Panc1 (cell line): ENCODE measurements at places on chromosomes 3 and 15. TPM values are rescaled to one million over a fixed set of nuclear protein-coding genes. Genes with fewer than 3 reads are reported as not detected.

DNA sequence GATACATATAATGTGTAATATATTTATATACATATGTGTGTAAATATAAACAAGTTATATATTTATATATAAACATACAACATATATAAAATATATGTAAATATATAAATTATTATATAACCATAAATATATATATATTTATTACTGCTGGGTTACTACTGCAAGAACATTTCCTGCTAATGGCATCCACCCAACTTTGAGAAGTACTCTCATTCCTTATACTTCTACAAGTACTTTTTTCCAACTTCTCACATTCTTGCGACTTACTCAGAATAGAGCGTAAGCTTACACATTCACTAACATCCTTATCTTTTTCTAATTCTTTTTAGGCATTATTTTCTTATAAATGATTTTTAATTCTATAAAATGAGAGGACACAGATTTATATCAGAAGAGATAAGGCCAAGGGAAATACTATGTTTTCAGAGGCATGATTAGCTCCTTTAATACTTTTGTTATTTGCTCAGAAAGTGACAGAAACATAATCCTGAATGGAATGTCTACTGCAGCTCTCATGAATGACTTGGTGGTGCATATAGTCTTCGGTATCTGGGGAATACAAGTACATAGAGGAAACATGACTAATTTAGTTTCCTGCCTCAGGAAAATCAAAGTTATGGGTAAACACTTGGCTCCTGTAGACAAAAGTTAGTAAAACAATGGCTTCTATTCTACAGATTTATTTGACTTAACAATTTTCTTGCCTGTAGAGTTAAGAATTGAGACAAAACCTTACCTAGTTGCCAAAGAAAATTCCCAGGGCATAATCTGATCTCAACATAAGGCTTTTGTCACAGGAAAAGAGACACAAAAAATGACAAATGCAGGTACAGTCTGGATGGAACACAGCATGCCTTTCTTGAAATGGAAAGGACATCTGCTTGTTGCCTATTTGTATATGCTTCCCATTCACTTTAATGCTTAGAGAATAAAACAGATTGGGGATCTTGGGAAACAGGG lies 453.9 kb downstream of the SQOR start:
- H3K4me3 ChIP-seq: no peak overlapping the region
- H3K27ac ChIP-seq: no peak overlapping the region
- no peaks in the 10 kb centered on the region for H3K4me1 ChIP-seq
- H3K36me3 ChIP-seq: no peaks in the 10 kb centered on the region
- no peak for DNase-seq
- no peaks in the 10 kb centered on the region for H3K27me3 ChIP-seq

DNA sequence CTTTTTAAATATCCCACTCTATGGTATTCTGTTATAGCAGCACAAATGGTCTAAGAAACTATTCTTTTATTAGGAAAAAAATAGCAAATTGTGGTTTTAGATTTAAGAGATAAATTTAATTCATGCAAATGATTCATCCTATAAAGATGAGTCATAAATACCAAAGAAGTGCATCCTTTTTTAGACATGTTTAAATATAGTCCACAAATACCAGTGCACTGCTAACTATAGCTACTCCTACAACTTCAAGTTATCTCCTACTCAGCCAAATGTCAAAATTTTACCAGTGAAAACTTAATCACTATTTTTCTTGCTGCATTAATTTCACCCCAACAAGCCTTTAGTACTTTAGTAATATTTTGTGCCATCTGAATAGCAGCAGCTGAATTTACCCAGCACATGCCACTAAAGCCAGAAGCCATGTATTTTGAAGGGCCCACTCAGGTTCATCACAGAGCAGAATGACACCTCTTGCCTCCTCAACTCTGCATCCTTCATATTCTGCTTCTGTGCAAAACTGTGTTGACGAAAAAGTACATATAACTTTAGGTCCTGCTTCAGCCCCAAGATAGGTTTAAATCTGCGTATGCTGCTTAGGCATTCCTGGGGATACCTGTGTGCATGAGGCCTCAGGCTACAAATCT lies 24.9 kb downstream of the CX3CR1 start:
- H3K36me3 ChIP-seq: no peaks in the 10 kb centered on the region
- no peak for DNase-seq
- H3K27ac ChIP-seq: no peak overlapping the region
- H3K4me3 ChIP-seq: no peak overlapping the region
- H3K4me1 ChIP-seq: no peaks in the 10 kb centered on the region

- no peaks in the 10 kb centered on the region for H3K36me3 ChIP-seq
- H3K4me1 ChIP-seq: peaks cover 16% of the 10 kb centered on the region
- no peak overlapping the region for H3K27ac ChIP-seq
- no peak for DNase-seq
- no peak overlapping the region for H3K4me3 ChIP-seq
Measured at GRCh38 chr15:42584031-42584765, 8.8 kb downstream of the STARD9 start.

SLC12A8 gene
- 7.0 TPM for total RNA-seq

- no peaks in the 10 kb centered on the region for H3K4me1 ChIP-seq
- H3K27me3 ChIP-seq: no peaks in the 10 kb centered on the region
- no peak overlapping the region for H3K4me3 ChIP-seq
- no peak overlapping the region for H3K27ac ChIP-seq
Measured at GRCh38 chr3:116000311-116000710, 377.0 kb downstream of the GAP43 start.

DNA sequence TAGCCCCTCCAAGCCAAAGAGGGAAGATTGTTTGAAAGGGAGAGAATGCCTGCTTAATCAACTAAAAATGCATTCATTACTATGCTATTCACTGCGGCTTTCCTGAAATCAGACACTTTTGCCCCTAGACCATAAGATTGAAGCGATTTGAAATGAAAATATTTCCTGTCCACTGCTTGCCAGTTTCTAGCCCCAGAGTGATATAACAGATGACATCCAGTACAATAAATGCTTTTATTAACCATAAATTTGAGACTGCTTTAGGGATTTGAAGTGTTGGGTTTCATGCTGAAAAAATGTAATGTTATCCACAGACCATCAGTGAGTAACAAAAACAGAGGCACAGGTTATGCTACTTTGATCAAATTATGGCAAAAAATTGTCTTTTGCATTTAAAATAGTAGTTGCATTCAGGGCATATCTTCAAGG lies 14.1 kb downstream of the IL17RD start:
- H3K36me3 ChIP-seq: no peaks in the 10 kb centered on the region
- H3K27ac ChIP-seq: no peak overlapping the region
- H3K4me1 ChIP-seq: no peaks in the 10 kb centered on the region
- no peaks in the 10 kb centered on the region for H3K27me3 ChIP-seq
- no peak for DNase-seq

PLCB2 gene
- 1.7 TPM for total RNA-seq

DNA sequence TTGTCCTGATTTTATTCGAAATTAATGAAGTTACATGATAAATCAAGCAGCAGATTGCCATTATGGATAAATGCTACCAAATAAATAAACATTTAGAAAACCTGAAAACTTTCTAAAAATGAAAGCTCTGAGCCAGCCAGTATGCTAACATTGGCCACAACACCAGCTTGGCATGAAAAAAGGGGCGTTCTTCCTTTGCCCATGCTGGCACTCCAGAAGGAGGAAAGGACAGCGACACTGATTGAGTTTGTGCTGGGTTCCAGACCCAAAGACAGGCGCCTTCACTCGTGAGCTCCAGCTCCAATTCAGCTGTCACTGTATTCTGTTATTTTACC lies 5.1 kb downstream of the STIMATE start:
- peak overlapping the region; percentile 62 for H3K27ac ChIP-seq
- H3K4me1 ChIP-seq: peaks cover 30% of the 10 kb centered on the region
- no peaks in the 10 kb centered on the region for H3K27me3 ChIP-seq
- DNase-seq: no peak

- H3K4me1 ChIP-seq: no peaks in the 10 kb centered on the region
- H3K27me3 ChIP-seq: peaks cover 5% of the 10 kb centered on the region; the same call in 1 of the 2 replicates
- H3K4me3 ChIP-seq: no peak overlapping the region
- no peak overlapping the region for H3K27ac ChIP-seq
- H3K36me3 ChIP-seq: no peaks in the 10 kb centered on the region
Measured at GRCh38 chr15:62337934-62338333, 172.8 kb upstream of the C2CD4B start.

GOLGA6D gene
- not detected for total RNA-seq

DNA sequence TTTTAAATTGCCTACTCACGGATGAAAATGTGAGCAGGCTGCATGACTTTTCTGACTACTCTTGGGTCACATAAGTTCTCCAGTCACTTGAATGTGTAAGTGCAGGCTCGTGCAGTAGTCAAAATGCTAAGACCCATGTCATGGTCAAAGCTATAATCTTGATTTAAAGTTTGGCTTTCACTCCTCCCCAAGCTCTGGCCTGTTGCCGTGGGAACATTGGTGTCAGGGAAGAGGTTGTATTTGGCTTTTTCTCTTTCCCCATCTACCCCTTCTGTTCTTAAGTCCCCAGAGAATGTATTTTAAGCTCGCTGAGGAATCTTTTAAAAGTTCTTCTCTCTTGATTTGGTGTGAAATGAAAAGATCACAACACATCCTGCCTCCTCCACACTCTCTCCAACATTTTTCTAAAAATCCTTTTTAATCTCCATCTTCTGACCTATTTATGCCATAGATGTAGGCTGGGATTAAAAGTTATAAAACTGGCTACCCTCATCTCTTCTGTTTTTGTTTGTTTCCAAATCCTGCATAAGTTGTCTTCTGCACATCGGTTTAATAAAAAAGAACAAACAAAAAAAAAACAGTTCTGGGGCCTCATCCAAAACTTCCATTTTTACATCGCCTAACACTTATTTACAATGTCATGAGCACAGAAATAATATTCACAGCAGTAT lies 61.4 kb upstream of the ADAMTSL3 start:
- H3K36me3 ChIP-seq: no peaks in the 10 kb centered on the region
- DNase-seq: no peak
- H3K4me1 ChIP-seq: no peaks in the 10 kb centered on the region
- no peak overlapping the region for H3K4me3 ChIP-seq
- no peak overlapping the region for H3K27ac ChIP-seq
- H3K27me3 ChIP-seq: no peaks in the 10 kb centered on the region

GRCh38 chr3:66502245-66502874 lies 1.5 kb upstream of the LRIG1 start:
- H3K27me3 ChIP-seq: peaks cover 8% of the 10 kb centered on the region
- H3K36me3 ChIP-seq: no peaks in the 10 kb centered on the region; the same call in 1 of the 2 replicates
- H3K27ac ChIP-seq: no peak overlapping the region
- no peak overlapping the region for H3K4me3 ChIP-seq
- H3K4me1 ChIP-seq: peaks cover 3% of the 10 kb centered on the region; the same call in 1 of the 2 replicates
- DNase-seq: no peak

GRCh38 chr3:157618075-157618760 lies 115.0 kb upstream of the VEPH1 start:
- H3K4me3 ChIP-seq: no peak overlapping the region
- no peaks in the 10 kb centered on the region for H3K4me1 ChIP-seq
- peak; percentile 41 for DNase-seq
- H3K27me3 ChIP-seq: peaks cover 2% of the 10 kb centered on the region; the same call in 1 of the 2 replicates
- no peaks in the 10 kb centered on the region for H3K36me3 ChIP-seq

DNA sequence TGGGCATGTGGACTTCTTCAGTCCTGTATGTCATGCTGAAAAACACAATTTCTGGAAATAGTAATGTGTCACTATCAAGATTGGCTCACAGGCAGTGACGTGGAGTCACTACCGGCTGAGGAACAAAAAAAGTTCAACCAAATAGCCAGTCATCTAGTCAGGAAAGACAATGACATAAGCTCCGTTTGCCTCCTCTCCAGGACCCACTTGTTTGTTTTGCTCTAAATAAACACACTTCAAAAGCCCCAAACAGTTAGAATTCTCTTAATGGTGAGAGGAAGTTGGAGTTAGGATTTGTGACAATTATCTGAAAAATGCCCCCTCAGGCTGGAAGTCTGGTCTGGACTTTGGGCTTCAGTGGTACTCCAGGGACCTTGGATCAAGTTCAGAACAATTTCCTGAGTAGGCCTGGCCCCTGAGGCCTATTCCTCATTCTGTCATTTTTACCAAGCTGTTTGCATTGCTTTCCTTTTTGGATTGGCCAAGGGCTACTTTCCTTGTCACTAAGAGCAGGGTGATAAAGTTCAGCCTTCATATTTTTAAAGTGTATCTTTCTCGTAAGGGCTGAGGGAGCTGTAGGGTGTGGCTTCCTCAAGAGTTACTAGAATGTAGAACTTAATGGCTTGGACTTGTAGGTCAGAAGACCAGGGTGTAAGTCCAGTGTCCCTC lies 98.9 kb downstream of the EOMES start:
- H3K36me3 ChIP-seq: no peaks in the 10 kb centered on the region
- DNase-seq: no peak
- no peak overlapping the region for H3K4me3 ChIP-seq
- H3K27me3 ChIP-seq: no peaks in the 10 kb centered on the region

DNA sequence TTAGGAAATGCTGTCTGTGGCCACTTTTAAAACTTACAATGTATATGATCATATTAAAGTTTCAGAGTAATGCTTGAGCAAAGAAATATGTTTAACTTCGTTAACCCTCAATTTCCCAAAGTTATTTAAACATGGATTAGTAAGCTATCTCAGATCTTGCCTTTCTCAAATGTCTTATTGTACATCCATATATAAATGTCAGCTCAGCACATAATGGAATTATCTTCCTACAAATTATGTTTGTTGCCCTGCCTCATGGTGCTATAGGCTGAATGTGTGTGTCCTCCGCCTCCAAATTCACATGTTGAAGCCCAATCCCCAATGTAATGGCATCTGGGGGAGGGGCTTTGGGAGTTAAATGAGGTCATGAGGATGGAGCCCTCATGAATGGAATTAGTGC lies 200.3 kb downstream of the MINAR1 start:
- H3K36me3 ChIP-seq: no peaks in the 10 kb centered on the region
- H3K4me1 ChIP-seq: no peaks in the 10 kb centered on the region
- no peak overlapping the region for H3K4me3 ChIP-seq
- no peaks in the 10 kb centered on the region for H3K27me3 ChIP-seq
- no peak for DNase-seq
- no peak overlapping the region for H3K27ac ChIP-seq

REC114 gene
- total RNA-seq: not detected

- H3K27ac ChIP-seq: no peak overlapping the region
- H3K4me1 ChIP-seq: no peaks in the 10 kb centered on the region
- H3K4me3 ChIP-seq: no peak overlapping the region
- no peaks in the 10 kb centered on the region for H3K36me3 ChIP-seq
- no peak for DNase-seq
Measured at GRCh38 chr3:89467898-89468363, 360.5 kb downstream of the EPHA3 start.

GOLGA6B gene
- total RNA-seq: not detected
